Activated CD8-positive, alpha-beta memory T cell treated with anti-CD3 and anti-CD28 coated beads, Interleukin-2, amount 50 U/mL, for 4 hours (primary cell): ENCODE measurements at places on chromosomes 1 and 21.

- DNase-seq = no peak
Measured at GRCh38 chr1:2396059-2396458, 4.4 kb downstream of the RER1 start.

- DNase-seq = no peak
Measured at GRCh38 chr1:5408401-5408800, 583.8 kb downstream of the NPHP4 start.

DNA sequence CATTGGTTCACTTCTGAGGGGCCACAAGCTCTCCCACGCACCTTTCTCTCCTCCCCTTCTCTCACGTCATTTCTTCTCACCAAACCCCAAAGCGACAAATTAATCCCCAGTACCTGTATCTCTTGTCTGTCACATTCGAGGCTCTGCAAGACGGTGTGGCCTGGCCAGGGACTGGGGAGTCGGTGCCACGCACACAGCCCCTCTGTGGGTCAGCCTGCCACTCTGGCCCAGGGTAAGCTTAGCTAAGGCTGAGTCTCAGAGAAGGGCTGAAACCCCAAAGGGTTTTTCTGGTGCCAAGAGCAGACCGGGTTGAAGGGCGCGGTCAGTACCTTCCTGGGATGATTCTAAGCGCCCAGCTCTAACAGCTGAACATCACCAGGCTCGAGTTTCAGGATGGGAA lies 34.2 kb upstream of the ZBTB40 start:
- no peak for DNase-seq

DNA sequence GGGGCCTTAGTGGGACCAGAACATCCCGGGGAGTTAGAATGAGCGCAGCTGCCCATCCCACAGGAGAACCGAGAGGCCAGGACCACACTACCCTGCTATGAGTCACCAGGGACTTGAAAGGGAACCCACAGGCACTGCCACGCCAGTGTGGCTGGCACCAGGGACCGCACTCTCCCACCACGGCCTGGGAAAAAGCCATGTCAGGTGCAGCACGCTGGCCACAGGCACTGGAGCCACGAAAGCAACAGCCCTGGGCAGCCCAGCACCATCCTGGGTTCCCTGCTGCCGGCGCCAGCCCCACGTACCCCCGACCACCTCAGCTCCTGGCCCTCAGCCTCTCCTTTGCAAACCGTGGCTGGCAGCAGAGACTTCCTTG lies 14.1 kb upstream of the TMEM240 start:
- DNase-seq = no peak

DNA sequence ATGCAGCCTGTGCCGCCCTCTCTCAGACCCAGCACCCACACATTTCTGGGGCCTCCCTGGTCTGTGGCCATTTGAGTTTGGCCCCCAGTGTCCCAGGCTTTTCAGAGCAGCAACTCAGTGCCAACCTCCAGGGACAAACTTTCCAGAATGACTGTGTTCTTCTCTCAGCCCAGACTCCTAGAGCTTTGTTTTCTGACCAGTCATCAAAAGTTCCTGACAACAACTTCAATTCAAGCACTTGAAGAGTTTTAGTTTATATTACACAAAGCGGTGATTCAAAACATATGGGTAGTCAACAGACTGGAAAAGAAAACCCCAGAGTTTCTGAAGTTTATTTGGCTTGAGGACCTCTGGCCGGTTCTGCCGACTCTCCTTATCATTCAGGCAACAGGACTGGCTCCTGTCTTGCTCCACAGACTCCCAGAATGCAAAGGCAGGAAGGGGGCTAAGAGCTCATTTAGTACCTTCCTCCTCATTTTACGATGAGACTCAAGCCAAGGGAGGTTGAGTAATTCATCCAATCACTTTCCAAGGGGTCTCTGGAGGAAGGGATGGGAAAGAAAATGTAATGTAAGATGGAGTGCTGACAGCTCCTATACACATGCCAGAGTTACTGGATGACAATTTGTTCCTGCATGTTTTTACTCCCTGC lies 27.0 kb upstream of the TIAM1 start:
- DNase-seq = no peak

GRCh38 chr1:211903490-211904245 lies 73.1 kb upstream of the LPGAT1 start:
- no peak for DNase-seq

GRCh38 chr1:209692745-209693504 lies 11.7 kb upstream of the HSD11B1 start:
- peak; percentile 68 for DNase-seq
